Head of caudate nucleus (tissue), 42 donors: ENCODE measurements at places on chromosomes 1 and 21.

DNA sequence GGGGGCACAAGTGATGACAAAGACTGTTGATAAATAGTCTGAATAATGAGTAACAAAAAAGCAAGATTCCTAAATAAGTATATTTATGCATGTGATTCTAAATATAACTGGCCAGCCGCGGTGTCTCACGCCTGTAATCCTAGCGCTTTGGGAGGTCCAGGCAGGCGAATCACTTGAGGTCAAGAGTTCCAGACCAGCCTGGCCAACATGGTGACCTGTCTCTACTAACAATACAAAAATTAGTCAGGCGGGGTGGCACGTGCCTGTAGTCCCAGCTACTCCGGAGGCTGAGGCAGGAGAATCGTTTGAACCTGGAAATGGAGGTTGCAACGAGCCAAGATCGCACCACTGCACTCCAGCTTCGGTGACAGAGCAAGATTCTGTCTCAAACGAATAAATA, 161.5 kb downstream of the TOMM20 start:
- DNase-seq, result no peak

DNA sequence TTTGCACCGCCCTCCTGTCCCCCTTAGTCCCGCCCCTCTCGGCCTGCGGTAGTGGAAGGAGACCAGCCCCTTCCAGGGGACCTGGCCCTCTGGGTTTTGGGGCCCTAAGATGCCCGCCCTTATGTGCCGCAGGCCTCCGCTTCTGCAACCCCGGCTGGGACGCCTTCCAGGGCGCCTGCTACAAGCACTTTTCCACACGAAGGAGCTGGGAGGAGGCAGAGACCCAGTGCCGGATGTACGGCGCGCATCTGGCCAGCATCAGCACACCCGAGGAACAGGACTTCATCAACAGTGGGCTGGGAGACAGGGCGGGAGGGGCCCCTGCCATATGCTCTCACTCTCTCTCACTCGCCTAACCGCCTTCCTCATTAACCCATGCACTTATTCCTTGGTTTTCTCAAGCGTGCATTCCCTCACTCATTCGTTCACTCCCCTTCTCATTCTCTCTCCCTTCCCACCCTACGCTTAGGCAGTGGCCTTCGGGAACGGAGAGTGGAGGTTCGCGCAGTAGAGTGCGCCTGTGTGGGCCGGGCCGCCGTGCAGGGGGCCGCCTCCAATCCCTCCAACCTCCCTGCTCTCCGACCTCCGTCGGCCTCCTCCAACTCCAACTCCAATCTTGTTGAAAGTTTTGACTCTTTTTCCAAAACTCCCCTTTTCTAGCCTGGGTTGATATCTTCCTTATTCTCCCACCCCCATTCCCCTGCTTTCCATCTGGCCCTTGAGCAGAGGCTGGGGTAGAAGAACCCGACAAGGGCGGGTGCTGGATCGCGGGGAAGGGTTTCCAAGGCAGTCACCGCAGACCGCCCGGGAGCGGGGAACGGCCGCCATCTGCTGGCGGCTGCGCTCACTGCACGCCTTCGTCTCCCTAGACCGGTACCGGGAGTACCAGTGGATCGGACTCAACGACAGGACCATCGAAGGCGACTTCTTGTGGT, 15.2 kb downstream of the BCAN start:
- peak; percentile 93 for DNase-seq

DNA sequence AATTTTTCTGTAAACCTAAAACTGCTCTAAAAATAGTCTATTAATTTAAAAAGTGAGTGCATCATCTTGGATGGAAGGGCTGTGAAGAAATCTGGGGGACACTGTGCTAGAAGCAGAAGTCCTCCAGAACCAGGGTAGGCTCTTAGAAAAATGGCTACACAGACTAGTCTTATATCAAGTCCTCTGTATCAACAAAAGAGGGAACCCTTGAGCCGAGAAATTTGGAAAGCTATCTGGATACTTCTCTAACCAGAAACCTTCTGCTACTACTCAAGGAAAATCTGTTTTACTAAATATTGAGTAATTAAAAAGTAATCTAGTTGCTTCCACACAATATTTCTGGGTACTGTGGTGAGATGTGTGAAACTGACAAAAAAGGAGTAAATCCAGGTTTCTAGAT, 92.1 kb downstream of the WDR3 start:
- no peak for DNase-seq

DNA sequence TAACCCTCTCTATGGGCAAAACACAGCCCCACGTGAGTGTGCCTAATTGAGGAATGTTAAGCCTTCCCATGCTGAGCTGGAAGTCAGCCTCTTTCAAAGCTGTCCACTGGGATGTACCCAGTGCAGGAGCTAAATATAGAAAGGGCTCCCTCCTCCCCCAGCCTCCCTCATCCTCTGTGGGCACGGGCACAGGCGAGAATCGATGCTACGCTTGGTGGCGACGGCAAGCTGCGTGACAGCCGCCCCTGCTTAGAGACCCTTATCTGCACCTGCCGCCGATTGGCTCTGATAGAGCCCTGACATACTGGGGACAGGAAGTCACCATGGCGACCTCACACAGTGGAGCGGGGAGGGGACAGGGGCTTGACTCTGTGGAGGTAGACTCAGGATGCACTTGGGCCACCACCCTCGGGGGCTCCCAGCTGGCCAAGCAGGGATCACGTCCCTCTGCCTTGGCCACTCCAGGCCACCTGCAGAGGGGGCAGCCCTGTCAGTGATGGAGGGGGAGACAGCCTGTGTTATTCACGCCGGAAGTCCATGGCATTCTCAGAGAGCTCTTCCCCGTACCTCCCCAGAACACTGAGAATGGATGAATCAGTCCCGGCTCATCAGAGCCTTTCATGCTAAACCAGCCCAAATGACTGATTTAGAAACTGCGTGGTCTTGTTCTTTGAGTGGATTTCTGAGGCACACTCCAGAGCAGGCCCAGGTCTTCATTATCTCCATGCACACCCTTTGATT, 84.8 kb downstream of the KCND3 start:
- no peak for DNase-seq

DNA sequence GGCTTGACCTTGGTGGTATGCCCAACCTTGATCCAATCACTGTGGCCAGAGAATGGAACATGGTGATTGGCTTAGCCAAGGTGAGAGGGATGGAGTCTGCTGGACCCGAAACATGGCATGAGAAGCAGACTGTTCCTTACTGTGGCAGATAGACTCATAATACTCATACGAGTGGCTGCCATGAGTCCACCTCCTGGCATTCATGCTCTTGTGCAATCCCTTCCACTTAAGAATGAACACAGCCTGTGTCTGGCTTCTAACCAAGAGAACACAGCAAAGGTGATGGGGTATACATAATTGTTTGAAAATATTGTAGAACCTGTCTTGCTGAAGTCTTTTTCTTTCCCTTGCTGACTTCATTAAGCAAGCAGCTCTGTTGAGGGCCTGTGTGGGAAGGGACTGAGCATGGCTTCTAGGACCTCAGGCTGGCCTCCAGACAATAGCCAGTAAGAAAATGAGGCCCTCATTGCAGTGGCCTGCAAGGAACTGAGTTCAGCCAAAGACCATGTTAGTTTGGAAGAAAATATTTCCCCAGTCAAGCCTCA, 85.9 kb downstream of the ZNF281 start:
- no peak for DNase-seq

- DNase-seq, result no peak
Measured at GRCh38 chr21:34833465-34833864, 164.7 kb downstream of the CLIC6 start.

DNA sequence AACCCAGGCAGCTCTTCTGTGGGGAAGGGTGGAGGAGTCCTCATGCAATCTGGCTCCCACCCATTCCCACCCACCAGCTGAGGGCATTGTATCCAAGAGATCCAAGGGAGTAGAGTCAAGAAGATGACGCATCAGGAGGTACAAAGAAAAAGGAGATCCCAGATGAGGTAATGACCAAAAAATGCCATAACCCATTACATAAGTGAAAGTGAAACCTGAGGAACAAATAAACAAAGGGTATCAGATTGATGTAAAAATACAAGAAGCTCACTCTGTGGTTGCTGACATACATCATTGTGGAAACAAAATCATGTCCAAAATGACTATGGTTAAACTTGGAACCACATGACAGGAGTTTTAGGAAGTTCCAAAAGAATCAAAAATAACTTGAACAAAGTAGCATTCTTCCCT, 42.5 kb downstream of the CCN1 start:
- no peak for DNase-seq

- DNase-seq, result no peak
Measured at GRCh38 chr1:113765306-113766230, 6.3 kb upstream of the PHTF1 start.

DNA sequence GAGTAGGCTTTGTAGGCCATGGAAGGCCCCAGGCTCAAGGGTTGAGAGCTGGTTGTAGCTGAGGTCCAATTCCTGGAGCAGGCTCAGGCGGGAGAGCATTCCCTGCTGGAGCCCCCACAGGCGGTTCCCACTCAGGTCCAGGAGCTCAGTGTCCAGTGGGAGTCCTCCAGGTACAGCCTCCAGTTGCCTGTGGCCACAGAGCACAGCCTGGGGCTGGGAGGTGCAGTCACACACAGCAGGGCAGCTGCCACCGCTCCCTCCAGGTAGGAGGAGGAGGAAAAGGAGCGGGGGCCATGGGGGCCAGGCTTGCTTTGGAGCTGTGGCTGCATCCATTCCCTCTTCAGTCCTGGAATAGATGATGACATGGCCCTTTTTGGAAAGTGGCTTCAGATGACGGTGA, 2.8 kb downstream of the LINGO4 start:
- DNase-seq, result no peak

- DNase-seq, result no peak
Measured at GRCh38 chr1:20080441-20081352, 10.7 kb downstream of the PLA2G5 start.

DNA sequence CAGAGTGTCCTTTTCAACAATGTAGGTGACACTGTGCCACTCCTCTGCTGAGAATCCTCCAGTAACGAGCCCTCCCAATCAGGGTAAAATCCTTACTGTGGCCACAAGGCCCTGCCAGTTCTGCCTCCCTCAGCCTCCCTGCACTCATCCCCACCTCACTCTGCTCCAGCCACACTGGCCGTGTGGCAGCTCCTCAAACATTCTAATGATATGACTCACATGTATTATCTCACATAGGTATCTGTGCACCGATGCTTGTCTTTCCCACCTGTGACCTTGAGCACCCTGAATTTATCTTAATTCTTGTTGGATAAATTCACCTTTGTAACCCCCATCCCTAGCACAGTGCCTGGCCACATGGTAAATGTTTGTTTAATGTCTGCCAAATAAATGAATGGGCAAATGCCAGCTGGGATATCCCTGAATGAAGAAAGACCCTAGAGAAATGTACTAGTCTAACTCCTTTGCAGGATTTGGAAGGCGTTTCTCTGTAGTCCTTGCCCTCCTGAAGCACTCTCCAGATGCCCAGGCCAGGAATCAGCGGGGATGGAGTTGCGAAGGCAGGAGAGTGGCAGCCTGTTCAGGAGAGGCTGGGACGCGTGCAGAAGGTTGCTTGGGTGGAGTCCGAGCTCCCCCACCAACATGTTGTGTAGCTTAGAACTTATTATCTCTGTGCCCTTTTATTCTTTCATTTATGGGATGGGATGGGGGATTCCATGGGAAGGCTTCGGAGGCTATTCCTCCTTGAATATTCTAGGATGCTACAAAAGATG, 106.0 kb downstream of the TMEM53 start:
- no peak for DNase-seq

GRCh38 chr1:9840176-9840575, 16.4 kb upstream of the CLSTN1 start:
- no peak for DNase-seq

DNA sequence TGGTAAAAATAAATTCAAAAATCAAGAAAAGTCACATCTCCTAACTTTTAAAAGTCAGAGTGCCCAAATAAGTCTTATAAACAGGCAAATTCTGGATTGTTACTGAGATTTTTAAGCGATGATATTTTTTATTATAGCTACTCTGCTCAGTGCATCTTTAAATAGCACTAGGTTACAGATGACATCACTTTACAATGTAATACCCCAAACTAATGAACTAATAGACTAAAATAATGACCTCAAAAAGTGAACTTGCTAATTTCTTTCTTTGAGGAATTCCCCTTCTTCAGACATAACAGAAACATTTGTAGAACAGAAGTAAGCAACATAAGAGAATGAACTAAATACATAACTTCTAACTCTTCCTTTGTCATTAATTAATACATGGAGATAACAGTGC, 33.0 kb upstream of the ACTA1 start:
- no peak for DNase-seq

- no peak for DNase-seq
Measured at GRCh38 chr1:214296860-214297745, 16.1 kb downstream of the SMYD2 start.

- no peak for DNase-seq
Measured at GRCh38 chr1:160465123-160465522, 57.9 kb downstream of the SLAMF6 start.

DNA sequence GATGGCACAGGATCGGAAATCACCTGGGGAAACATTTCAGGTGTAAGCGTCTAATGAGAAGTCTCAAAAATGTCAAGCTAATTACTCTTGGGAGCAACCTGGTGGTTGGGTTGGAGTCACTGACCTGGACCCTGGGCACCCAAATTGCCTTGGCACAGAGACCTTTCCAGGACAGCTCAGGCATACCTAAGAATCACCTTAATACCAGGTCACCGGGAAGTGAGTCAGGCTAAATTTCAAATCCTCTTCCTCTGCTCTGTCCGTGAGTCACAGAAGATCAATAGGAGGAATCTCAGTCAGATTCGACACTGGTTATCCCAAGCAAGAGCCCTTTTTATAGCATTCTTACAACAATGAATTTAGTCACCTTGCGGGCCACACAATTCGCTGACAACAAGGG, 179.6 kb upstream of the CAMK1G start:
- no peak for DNase-seq
